ENCODE measurements at places on chromosomes 13 and 19. TPM values are rescaled to one million over a fixed set of nuclear protein-coding genes. Genes with fewer than 3 reads are reported as not detected.

The DCT gene
- 19.7 TPM for total RNA-seq

The RDH8 gene
- total RNA-seq: not detected

- no peak for DNase-seq
Measured at GRCh38 chr19:19528721-19529490, at the start of gene YJEFN3. YJEFN3 (plus strand) TSS chr19:19528911; CDS start chr19:19528933, 22 bp downstream.

DNA sequence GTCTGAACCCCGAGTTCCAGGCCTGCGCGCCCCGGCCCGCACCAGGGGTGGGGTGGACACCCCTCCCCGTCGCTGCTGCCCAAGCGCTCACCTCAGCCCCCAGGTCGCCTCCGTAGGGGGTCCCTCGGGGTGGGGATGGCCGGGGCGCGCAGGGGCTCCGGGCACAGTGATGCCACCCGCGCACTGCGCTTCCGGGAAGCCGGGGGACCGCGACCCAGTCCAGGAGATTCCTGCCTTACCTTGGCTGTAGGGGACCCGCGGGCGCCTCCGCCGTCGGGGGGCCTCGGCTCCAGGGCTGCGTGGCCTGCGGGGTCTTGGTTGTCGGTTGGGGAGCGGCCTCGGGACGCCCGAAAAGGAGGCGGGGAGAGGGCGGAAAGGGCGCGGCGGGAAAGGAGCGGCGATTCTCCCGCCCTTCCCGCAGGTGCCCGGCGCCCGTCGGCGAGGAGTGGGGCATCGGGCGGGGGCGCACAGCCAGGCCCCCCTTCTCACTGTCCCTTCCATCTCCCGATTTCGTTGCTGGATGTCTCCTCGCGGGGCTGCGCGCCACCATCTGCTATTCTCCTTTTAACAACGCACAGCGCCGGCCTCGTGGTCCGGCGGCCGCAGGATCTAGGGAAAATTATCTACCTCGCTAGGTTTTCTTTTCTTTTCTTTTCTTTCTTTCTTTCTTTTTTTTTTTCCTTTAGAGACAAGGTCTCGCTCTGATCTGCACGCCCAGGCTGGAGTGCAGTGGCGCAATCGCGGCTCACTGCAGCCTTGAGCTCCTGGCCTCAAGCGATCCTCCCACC, at the start of gene KEAP1:
Gene KEAP1 (minus strand): TSS at position 355 of the 788 bp plus-strand sequence. CDS start 3,323 bp downstream, outside the sequence.
- peak; percentile 76 for DNase-seq

The CEACAM19 gene
- 6.1 TPM for total RNA-seq

DNA sequence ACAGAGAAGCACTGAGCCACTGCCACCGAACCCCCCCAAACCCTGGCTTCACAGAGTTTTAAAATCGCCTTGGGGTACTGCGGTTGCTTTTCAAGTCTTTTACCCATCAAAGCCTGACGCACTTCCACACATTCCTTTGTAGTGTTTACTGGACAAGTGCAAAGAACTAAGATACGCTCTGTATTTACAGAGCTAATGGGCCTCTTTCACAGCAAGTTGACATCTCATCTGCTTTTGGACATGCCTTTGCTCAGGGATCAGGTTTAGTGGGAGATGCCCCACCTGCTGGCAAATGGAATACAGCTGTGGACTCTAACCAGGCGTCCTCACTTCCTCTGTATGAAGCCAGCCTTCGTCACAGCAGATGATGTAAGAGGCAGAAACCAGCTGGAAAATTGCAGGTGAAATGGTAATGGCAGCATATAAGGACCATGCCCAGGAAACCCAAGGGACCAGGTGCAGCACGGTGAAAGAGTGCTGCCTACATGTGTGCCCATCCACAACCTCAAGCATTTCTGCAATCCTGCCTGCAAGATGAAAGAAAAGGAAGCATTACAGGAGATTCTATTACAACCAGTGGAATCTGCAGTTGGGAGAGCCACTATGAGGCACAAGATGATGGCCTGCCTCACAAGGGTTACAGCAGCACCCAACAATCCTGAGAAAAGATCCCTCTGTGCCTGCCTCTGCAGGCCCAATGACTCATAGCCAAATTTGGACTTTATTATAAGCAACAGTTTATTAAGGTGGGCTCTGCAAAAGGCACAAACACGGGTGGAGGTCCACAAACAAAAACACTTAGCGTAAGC, 34.7 kb downstream of the BRD4 start:
- DNase-seq: no peak

DNA sequence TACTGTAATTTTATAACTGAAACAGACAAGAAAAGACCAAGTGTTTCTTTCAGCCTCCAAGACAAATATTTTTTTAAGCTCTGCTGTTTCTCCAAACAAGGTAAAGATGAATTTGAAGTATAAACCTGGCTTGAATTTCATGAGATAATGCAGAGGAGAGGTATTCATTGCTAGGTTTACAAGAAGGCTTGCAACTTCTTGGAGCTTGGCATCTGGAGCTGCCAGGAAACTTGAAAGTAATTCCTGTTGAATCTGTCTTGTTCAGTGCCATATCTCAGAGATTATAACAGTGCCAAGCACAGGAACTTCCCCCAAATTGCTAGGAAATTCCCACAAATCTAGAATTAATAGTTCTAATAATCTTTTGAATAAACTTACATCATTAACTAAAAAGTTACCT, 70.9 kb downstream of the CDK8 start:
- no peak for DNase-seq

DNA sequence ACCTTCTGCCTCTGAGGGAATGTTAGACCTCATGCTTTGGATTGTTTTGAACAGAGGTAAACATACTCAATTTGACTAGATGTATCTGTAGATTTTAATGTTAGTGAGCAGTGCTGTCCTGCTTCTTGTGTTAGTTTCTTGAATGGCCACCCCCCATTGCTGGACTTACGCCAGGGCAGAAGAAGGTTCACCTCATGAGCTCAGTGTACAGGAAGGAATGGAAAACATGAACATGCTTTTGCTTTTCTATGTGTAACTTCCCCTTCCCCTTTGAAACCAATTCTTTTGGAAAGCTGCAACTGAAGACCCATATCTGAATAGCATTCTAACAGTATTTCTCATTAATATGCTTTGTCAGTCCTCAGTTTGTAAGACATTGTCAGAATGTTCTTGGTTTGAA, 32.3 kb downstream of the WASF3 start:
- no peak for DNase-seq

The ODAD3 gene
- total RNA-seq: 2.2 TPM

DNA sequence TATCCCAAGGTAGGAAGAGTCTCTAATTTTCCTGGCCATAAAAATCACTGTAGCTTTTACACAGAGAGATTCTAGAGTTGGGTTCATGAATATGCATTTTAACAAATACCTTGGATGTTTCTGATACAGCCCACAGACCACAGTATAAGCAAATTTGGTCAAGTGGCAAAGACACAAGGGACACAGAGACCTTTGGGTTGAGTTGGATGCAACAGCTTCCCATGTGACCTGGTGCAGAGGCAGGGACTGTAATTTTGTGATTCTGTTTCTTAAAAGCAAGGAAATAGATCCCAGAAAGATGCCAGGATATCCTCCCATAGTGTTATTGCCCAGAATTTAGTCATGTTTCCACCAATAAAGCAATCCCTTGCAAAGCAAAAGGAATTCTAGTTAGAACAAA, 27.0 kb downstream of the FPR3 start:
- DNase-seq: no peak

- no peak for DNase-seq
Measured at GRCh38 chr13:21395953-21396352, 63.1 kb downstream of the ZDHHC20 start.

- no peak for DNase-seq
Measured at GRCh38 chr19:27851543-27852060, 1361.3 kb downstream of the UQCRFS1 start.

GRCh38 chr13:25684491-25684890, 312.7 kb downstream of the ATP8A2 start:
- DNase-seq: no peak

DNA sequence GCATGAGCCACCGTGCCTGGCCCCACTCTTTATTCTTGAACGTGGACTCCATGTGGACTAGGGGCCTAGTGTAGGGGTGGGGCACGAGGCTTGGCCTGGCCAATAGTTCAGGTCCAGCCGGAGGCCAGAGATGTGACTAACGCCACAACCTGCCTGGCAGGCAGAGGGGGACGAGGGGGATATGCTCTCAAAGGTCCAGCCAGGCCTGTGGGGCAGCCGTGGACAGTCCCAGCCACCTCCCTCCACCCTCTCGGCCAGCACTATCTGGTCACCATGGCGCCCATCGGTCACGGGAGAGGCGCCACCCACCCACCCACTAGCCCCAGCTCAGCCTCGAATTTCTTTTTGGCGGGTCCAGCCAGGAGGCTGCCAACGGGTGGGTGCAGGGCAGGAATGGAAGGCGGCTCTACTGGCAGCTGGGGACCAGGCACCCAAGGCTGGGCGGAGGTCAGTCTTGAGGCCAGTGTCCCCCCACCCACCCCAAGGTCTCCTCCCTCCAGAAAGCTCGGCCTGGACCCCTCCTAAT, 2.2 kb upstream of the CERS1 start:
- no peak for DNase-seq

The IGFL1 gene
- total RNA-seq: 0.56 TPM

The ZNF229 gene
- total RNA-seq: 20.4 TPM
